ENCODE measurements at places on chromosomes 4 and X.

DNA sequence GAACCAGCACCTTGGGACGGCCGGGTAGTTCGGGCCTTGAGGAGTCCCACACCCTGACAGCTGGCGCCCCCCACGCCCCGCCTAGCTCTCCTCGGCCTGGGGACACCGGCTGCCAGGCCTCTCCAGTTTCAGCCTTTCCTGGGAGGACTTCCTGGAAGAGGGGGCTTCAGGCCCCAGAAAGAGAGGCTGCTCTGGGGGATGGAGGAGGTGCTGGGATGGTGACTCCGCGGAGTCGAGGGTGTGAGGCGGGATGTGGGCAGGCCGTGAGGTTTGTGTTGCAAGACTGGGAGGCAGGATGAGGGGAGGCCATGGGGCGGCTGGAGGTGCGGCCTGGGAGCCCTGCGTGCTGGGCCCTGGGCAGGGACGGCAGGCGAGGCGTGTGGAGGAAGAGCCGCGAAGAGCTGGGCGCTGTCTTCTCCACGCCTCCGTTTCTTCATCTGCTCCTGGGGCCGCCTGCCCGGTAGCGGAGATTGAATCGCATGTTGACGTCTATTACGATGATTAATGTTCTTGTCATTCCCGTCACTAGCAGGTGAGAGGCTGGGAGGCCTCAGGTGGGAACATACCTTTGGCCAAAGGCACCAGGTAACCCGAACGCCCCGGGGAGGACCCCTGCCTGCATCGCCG is 918 bp upstream of the FGFRL1 start:
- peak; percentile 72 for DNase-seq

DNA sequence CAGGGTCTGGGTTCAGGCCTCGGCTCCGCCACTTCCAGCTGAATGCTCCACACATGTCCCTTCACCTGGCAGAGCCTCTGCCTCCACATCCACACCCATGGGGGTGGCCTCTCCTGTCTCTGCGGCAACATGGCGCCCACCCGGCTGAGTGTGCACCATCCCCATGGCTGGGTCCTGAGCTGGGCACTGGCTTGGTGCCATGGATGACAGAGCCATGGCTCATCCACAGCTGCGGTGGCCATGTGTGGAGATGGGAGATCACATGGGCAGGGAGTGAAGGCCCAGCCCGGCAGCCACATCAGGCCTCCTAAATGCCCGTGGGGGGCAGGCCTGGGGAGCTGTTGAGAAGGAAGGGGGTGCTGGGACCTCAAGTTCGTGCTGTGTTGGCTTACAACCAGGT is 213.7 kb downstream of the AFAP1 start:
- DNase-seq, result no peak

DNA sequence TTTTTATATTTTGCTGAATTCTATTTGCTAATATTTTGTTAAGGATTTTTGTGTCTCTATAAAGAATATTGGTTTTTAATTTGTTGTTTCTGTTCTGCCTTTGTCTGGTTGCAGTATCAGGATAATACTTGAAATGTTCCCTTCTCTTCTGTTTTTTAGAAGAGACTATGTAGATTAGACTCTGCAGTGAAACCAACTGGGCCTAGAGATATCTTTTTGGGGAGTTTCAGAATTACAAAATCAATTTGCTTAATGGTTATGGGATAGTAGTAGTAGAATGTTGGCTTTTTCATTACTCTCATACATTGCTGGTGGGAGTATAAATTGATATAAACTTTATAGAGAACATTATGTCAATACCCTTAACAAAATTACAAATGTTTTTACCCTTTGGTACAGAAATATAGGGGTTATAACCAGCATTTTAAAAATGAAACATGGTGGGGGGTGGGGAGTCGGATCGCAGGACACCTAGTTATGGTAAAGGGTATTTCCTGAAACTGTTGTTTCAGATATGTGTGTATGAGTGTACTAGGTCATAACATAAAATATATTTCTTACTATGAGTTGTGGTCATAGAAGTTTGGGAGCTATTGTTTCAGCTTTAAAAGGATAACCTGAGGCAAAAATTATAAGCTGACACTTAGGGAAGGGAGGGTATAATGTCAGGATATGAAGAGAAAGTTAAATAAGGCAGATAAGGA is 29.0 kb downstream of the CLOCK start:
- DNase-seq, result no peak

- no peak for DNase-seq
Observed at GRCh38 chrX:154049209-154050112, 29.8 kb upstream of the IRAK1 start.

GRCh38 chr4:183984566-183984965 is 79.5 kb downstream of the STOX2 start:
- no peak for DNase-seq

GRCh38 chr4:79864500-79865200 is 208.4 kb downstream of the ANTXR2 start:
- no peak for DNase-seq

DNA sequence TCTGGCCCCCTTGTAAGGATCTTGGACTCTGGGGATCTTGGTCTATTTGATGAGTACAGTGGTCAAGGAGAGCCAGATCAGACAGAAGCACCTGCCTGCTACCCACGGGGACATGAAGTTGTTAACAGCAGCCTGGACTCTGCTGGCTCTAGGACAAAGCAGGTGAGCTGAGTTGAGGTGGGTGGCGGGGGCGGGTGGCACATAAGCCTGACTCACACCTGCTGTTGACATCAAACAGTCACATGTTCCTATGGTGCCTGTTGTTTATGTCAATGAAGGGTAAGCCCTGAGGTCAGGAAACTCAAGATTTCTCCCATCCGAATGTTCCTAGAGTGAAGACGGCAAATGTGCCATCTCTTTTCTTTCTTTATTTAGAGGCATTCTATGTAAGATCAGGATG is 50.1 kb upstream of the CLNK start:
- no peak for DNase-seq

DNA sequence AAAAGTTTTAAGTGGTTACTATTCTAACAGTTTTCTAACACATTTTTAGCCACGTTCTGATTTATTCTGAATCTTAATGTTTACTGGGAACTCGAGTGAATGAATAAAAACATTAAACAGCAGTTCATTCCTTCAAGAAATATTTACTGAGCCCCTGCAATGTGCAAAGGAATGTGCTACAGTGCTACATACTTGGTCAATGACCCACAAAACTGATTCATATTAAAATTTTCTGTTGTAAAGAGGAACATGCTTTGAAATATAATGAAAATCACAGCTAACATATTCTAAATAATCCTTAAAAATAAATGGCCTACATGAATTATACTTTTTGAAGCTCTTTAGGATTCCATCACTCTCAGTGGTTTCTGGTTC is 78.7 kb downstream of the ARAP2 start:
- peak; percentile 29 for DNase-seq

DNA sequence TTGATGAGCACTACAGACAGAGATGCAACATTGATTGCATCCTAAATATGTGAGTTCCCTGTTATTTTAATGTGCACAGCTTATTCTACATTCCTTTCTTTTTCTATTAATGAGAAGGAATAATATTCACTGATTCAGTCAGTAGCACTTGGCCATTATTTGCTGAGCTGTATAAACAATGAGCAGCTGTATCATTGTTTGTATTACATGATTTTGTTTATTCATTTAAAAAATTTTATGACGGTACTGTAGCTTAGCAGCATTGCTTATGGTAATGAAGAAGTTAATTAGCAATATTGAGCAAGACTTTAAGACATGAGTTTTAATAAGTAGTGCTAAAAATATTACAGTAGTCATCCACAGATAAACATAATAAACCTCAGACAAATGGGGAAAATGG is 582.0 kb downstream of the ADGRL3 start:
- no peak for DNase-seq

GRCh38 chr4:3702561-3703221 is 63.5 kb upstream of the ADRA2C start:
- no peak for DNase-seq
